ENCODE measurements at places on chromosomes 4 and X. TPM values are rescaled to one million over a fixed set of nuclear protein-coding genes. Genes with fewer than 3 reads are reported as not detected.

- DNase-seq: no peak
Measured at GRCh38 chr4:123014038-123014437, 91.6 kb upstream of the NUDT6 start.

DNA sequence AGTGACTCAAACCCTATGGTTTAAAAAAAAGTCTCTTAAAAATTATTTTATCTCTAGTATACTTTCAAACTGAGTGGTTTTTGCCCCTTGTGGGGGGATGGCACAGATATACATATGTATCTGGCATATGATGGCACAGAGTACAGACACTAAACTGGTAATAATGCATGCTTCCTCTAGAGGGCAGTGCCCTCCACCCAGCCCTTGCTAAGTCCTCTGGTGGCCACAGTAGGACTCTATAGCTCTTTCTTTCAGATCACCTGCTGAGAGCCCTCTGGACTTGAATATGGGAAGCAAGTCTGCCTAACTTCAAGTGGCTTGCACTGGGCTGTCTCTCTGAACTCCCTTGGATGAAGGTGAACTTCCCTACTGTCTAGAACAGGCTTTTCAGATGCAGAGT is 66.3 kb downstream of the TSPAN7 start:
- no peak for DNase-seq

BEND4 gene
- polyA plus RNA-seq: 1.6 TPM

GRCh38 chr4:6561706-6562371 is 13.2 kb upstream of the MAN2B2 start:
- no peak for DNase-seq

GRCh38 chrX:50838820-50839600 is 25.0 kb upstream of the SHROOM4 start:
- DNase-seq: no peak

DNA sequence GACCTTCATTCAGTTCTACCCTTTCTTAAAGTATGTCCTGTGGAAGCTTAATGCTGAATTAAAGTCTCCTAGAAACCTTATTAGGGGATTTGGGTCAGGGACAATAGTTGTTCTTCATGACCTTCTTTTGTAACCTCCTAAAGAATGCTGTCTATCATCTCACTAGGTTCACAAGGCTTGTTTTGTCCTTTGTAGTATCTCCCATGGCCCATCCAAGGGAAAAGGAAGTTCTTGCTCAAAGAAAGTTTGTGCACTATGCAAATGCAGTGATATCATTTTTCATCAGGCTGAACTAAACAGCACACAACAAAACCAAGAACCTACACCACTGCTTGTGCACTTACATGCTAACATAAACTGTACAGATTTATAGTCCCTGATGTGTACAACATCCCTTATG is 46.6 kb upstream of the PGM2 start:
- DNase-seq: no peak

DNA sequence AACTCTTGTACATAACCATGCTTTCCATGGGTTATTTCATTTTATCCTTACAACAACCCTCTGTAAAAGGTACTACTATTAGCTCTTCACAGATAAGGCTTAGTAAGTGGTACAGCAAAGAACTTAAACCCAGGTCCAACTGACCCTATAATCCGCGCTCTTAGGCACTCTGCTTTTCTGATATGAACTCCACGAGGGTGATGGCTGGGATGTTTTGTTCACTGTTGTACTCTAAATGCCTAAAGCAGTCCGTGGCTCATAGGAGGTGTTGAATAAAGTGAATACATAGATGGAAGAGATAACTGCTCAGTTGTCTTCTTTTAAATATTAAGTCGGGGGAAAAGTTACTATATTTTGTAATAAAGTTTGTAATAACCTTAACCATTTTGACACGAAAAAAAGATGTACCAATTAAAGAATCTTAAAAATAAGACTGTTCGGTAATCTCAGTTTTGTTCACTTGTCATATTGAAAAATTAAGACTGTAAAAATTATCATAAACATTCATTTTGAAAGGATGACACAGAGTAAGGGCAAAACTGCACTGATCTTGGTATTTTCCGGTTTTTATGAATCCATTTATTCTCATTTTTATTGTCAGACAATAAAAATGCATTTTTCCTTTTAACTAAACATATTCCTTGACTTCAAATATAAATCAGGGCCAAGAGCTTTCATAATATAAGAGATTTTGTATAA is 166.5 kb downstream of the FBXW7 start:
- no peak for DNase-seq

SRPX gene
- 19.6 TPM for polyA plus RNA-seq

DNA sequence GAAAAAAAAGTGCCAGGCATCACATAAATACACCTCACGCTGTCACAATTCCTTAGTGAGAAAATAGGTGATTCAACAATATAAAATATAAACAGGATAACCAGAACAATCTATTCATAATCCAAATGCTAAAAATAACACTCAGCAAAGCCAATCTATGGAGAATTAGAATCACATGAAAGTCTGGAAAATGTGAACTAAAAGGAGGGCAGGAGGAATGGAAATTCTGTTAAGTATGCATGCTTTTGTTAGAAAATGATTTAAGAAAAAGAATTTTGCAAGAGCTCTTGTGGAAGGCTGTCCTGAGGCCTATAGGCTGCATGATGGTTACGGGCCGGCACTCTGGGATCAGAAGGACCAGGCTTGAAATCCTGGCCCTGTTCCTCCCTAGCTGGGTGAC is 70.6 kb upstream of the PROM1 start:
- no peak for DNase-seq

- DNase-seq: no peak
Measured at GRCh38 chrX:110178179-110178865, 139.6 kb downstream of the AMMECR1 start.

DNA sequence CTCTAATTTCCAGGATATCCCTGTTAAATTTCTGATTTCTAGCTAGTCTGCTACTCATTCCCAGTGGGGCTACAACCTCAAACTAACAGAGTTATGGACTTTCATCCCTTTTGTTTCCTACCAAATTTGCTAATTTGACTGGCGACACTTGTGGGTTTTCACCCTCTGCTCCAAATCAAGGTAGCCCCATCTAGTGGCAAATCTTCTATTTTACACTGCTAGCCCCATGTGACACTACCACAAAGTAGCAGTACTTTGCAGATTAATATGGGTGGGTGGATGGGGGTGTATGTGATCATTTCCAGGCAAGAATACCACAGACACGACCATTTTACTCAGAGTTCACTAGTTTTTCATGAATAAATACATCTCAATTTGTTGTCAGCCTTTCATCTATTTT is 150.3 kb downstream of the MSL3 start:
- DNase-seq: no peak

PAGE4 gene
- polyA plus RNA-seq: 0.90 TPM

DNA sequence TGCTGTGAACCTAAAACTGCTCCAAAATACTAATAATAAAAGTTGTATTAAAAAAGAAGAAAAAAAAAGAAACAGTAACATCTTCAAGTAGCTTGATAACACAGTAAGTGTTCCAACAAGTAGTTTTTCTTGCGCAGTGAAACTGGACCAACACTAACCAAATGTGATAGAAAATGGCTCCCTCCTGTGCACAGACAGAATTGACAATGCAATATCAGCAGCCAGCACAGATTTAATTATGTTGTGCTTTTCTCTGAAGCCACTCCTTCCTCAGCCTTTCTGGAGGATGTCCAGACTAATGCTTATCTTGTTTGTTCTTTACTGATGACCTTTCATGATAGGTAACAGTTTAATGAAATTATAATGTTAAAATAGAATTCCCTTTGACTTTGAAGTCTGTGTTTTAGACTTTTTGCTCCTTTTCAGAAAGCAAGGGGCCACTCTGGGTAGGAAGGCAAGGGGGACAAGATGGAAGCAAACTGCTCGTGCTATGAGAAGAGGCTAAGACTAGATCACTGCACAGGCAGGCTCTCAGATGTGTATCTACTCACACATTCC is 147.1 kb upstream of the RPL34 start:
- DNase-seq: no peak

HS3ST1 gene
- 1.0 TPM for polyA plus RNA-seq

DNA sequence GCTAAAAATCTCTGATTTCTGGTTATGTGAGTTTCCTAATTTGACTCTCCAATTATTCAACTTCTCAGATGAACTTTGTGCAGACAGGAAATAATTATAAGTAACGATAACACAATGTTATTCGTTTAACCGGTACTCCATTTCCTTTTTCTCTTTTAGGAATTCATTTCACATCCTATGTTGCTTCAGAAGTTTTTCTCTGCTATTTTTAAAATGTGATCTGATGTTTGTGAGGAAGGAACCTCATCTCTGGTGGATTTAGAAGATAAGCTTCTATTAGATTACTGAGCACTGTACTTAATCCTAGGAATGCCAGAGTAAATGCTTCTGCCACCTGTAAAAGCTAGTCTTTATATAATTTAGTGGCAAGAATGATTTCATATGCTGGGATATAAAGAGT is 116.0 kb upstream of the ETNPPL start:
- no peak for DNase-seq

DNA sequence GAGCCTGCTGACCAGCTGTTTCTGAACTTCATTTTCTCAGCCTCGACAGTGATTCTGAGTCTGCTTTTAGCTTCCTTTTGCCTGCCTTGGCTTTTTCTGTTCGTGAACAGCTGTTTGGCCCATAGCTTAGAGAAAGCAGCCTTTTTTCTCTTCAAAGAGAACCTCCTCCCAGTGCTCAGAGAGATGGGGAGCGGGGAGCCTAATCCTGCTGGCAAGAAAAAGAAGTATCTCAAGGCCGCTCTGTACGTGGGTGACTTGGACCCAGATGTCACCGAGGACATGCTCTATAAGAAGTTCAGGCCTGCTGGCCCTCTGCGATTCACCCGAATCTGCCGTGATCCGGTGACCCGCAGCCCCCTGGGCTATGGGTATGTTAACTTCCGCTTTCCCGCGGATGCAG is 756 bp downstream of the PABPC5 start:
- no peak for DNase-seq

DNA sequence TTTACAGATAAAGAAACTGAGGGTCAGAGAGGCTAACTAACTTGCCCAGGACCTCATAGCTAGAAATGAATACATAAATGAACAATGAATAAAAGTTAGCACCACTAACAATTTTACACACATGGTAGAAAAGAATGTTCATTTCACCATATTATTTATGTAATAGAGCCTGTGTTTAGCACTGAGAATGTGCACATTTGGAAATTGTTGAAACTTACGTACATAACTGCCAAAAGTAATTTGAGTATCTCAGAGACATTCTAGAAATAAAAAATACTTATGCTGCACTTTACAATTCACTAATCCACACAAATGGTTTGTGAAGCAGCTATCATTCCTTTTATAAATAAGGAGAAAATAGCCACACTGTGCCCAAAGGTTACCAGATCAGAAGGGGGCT is 9.9 kb downstream of the CASK start:
- DNase-seq: no peak

OPN1MW gene
- not detected for polyA plus RNA-seq

GRCh38 chrX:34653811-34654210 is 3.3 kb downstream of the TMEM47 start:
- no peak for DNase-seq

- DNase-seq: no peak
Measured at GRCh38 chr4:18973296-18973695, 951.7 kb upstream of the LCORL start.

DNA sequence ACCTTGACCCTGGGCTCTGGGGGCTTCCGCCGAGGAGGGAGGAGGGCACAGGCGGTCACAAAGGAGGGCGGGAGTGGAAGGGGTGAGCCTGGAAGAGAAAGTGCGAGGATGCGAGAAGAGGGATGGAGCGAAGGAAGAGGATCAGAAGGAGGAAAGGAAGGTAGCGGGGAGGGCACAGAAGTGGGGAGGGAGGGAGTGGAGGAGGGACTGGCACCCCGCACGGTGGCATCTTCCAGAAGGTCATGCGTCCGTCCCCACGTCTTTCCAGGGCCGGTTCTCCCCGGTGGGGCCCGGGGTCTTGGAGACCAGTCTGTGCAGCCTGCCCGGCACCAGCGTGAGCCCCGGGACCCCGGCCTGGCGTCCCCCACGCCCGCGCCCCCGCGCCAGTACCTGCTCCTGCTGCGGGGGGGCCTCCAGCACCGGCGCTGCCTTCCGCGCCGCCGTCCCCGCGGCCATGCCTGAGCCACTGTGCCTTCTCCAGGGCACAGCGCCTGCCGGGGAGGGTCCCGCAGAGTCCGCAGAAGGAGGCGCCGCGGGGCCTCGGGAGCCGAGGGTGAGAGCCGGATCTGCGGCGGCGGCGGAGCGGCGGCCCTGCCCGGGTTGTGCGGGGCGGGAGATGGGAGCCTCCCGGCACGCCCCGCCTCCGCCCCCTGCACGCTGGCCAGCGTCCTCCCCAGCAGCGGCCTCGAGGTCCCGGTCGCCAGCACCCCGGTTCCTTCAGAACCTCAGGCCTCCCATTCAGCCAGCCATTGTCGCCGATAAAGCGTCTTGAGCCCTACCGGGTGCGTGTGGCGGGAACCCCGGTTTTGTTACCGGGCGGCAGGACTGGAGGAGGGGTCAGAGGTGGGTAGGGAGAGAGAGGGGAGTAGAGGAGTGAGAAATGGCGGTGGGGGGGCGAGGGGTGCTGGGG is at the start of gene RNF175:
Gene RNF175 (minus strand): TSS at position 618 of the 910 bp plus-strand sequence. CDS start 162 bp downstream, at position 456.
- no peak for DNase-seq

DNA sequence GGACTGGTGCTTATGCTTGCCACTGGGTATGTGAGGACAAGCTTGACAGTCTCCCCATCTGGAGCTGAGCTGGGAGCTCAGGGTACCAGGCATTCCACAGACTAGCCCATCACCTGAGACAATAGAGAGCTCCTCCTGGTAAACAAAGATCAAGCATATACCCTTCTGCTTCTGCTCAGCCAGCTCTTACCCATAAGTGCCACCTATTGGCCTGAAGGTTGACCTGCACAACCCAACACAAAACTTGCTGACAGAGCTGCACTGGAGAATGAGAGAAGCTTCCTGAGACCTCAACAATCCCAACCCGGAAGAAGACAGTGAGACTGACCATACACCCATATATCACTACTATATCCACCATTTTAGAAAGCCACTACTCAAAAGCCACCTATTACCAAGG is 1049.2 kb upstream of the INTU start:
- no peak for DNase-seq

UGT2B11 gene
- 1.9 TPM for polyA plus RNA-seq

GRCh38 chrX:139924069-139924695 is 8.7 kb downstream of the ATP11C start:
- no peak for DNase-seq
